ENCODE measurements at places on chromosomes 5 and 9.

DNA sequence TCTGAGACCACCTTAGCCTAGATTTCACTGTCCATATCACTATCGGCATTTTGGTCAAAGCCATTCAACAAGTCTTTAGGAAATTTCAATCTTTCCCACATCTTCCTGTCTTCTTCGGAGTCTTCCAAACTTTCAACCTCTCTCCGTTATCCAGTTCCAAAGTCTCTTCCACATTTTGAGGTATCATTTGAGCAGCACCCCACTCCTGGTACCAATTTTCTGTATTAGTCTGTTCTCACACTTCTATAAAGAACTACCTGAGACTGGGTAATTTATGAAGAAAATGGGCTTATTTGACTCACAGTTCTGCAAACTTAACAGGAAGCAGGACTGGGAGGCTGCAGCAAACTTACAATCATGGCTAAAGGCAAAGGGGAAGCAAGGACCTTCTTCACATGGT is 215.5 kb downstream of the CYLC2 start:
- no peak for DNase-seq

GRCh38 chr9:138112791-138113600 is 235.4 kb downstream of the CACNA1B start:
- no peak for DNase-seq

- DNase-seq, result no peak
These were observed 405.5 kb downstream of the ARHGEF28 start for GRCh38 chr5:74031536-74031935.

GRCh38 chr5:139167063-139167462 is 31.1 kb downstream of the SIL1 start:
- DNase-seq, result no peak

DNA sequence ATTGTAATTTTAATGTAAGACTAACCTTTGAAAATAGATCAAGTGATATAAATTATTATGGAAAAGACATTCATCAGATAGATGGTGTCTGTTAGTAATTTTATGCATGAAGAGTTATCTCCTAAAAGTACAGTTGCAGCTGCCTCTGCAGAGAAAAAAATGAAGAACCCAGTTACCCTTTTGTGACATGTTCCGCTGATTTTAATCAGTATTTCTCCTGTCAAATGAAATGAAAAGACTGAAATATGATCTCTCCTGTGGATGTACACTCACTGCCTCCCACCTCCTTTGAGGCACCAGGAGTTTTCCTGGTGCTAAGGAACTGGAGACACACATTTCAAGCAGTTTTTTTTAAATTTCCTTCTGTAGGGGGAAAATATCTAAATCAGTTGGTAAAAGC is 277.4 kb downstream of the KIF4B start:
- DNase-seq, result no peak

GRCh38 chr5:133287500-133287899 is 235.7 kb downstream of the HSPA4 start:
- DNase-seq, result no peak

DNA sequence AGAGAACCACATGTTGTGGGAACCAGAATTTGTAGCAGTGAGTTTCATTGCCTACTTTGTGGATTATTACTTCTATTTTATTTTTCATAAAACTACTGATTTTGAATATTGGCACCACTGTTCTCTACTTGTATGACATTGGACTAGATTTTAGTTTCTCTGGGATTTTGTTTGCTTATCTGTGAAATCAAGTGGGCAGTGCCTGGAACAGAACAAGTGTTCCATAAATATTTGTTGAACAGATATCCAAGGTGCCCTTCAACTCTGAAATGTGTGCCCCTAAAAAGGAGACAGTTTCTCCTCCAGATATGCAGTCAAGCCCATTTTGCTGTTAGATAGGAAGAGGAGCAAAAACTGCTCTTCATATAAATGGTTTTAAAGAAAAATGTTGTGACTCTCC is 42.6 kb downstream of the ADAMTSL1 start:
- no peak for DNase-seq

GRCh38 chr5:38556088-38556598 is 303 bp downstream of the LIFR start:
- DNase-seq, result no peak

DNA sequence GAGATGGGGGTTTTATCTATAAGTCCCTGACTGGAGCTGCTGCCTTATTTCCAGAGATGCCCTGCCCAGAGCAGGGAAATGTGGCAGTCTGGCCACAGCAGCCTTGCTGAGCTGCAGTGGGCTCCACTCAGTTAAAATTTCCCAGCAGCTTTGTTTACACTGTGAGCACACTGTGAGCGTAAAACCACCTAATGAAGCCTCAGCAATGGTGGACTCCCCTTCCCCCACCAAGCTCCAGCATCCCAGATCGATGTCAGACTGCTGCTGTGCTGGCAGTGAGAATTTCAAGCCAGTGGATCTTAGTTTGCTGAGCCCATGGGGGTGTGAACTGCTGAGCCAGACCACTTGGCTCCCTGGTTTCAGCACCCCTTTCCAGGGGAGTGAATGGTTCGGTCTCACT is 208.7 kb upstream of the RAI14 start:
- DNase-seq, result no peak

DNA sequence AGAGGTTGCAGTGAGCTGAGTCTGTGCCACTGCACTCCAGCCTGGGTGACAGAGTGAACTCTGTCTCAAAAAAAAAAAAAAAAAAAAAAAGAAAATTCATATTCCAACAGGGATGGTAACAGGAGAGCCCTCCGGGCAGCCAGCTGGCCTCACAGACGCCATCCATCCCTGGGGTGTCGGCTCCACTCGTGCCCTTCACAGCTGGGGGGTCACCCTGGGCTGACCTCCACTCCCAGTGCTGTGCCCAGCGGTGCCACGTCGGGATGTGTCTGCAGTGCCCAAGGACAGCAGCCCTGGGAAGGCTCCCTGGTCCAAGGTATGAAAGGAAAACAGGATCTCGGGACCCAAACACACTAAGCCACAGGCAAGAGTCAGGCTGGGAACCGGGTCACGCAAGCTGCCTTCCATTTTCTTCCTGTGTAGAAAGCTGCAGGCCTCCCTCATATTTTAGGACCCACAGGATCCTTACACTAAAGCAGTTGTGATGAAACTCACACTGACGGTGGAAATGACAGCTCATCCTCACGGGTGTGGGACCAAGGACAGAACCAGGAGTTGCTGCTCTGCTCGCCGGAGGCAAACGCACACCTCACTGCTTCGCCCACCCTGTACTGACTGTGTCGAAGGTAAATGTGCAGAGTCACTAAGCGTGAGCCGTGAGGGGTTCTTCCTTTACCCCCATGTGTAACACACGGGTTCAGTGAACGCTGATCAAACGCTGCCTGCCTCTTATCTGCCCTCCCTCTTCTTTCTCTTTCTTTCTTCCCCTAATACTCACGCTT is 5.3 kb downstream of the SLC12A7 start:
- no peak for DNase-seq

- no peak for DNase-seq
These were observed 19.8 kb downstream of the TNFSF15 start for GRCh38 chr9:114785866-114786650.

DNA sequence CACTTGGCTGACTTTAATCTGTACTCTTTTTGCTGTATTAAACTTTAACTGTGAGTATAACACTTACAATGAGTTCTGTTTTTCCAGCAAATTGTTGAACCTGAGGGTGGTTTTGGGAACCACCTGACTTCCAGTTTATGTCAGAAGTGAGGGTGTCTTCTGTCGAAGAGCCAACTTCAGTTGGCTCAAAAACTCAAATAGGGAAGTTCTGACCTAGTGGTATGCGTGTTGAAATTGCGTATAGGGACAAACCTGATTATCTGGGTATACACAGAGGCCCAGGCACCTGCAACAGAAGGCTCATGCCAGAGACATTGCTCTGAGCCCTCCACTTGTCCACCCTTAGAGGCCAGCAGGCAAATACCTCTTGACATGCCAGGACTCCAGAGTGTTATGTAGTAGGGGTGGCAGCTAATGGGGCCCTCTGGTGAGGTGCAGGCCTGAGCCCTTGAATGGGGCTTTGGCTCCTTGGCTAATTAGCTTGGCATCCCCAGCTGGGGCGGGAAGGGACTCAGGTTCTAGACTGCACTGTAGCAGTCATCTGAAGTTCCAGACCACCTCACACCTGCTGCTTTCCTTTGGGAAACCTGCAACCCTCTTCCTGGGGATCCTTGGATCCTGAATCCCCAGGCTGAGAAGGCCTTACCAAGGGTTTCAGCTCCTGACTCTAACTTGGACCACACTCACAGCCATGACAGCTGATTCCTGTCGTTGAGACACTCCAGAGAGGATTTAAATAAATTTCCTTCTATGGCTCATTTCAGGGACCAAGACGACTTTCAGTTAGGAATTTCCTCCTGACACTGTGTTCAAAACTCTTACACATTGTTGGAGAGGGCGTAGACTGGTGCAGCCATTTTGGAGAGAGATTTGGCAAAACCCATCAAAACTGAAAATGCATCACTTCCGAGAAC is 189.6 kb downstream of the HSPA4 start:
- DNase-seq, result no peak

DNA sequence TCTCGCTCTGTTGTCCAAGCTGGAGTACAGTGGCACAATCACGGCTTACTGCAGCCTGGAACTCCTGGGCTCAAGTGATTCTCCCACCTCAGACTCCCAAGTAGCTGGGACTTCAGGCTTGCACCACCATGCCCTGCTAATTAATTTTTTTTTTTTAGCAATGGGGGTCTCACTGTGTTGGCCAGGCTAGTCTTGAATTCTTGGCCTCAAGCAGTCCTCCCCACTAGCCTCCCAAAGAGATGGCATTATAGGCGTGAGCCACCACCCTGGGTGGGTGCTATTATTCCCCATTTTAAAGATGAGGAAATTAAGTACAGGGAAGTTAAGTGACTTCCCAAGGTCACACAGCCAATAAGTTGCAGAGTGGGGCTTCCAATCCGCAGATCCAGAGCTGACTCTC is 1.7 kb downstream of the NNT start:
- DNase-seq, result no peak

GRCh38 chr9:13805546-13805945 is 508.4 kb downstream of the NFIB start:
- DNase-seq, result no peak

DNA sequence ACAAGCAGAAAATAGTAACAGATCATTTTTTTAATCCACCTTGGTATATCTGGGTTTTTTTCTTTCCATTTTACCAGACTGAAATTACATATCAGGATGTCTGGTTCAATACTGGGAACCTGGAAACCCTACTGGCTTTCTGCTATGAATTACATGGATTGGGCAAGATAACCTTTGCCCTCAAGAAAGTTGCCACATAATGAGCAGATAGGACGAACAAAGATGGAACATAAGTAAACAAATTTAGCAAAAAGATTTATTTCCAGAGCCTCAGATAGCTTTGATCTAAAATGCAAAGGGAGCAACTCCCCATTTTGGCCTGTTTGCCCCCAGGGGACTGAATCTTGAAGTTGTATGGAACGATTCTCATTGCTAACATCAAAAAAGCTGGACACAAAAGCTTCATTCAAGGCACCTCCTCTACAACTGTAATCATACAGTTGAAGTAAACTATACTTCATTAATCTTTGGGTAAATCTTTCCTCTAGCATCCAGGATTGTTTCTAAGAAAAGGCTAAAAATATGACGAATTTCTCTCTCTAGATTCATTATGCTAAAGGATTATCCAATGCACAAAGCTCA is 131.6 kb upstream of the PTGER4 start:
- peak; percentile 79 for DNase-seq

- DNase-seq, result no peak
These were observed 25.2 kb downstream of the EMB start for GRCh38 chr5:50415912-50416311.

DNA sequence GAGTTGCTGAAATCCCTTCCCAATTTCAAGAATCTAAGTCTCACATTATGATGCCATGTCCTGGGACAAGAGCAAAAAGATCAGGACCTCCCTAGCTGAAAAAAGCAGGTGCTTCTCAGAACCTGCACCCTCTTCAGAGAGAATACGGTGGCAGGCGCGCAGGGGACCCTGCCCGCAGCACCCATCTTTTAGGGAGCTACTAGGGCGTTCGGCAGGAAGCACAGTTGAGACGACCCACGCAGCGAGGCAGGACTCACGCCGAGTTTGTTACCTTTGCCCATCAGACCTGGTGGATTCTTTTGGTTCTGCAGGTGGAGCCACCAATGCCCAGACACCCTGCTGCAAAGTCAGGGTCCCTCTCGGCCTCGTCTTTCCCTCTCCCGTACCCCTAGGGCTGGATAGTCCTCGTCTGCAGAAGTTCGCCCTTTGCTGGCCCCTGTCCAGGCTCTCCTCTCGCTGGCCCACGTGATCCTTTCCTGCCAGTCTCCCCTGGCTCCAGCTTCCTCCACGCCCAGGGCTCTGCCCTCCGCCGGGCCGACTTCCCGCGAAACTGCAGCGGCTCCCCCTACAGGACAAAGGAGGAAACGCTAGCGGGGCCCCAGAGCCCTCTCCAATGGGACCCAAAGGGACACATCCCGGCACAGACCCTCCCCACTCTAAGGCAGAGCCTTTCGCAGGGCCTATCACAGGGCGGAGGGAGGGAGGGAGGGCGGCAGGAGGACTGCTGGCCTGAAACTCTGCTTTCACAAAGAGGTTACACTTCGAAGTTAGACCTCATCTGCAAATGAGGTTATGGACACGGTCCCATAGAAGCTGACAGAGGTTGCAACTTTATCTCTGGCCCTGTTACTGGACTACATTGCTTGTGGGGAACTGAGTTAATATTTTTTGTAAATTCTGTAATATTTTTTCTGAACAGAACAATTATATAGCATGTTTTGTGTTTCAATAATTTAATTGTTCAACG is 28.8 kb downstream of the TMEM174 start:
- DNase-seq, result peak; percentile 73

DNA sequence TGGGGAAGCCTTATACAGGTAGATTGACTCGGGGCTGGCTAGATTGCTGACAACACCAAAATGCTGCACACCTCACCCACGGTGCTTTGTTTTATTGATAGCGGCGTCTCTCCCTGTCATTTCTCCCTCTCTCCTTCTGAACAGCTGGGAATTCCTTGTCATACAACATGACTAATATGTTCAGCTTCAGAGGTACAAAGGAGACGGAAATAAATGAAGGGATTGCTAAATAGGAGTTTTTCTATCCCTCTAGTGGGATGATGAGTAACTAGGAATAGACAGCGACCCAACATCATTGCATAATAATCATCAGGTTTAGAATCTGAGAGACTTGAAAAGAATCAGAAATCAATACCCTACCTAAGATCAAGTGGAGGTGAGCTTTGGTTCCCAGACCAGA is 337.7 kb upstream of the PANK3 start:
- no peak for DNase-seq

DNA sequence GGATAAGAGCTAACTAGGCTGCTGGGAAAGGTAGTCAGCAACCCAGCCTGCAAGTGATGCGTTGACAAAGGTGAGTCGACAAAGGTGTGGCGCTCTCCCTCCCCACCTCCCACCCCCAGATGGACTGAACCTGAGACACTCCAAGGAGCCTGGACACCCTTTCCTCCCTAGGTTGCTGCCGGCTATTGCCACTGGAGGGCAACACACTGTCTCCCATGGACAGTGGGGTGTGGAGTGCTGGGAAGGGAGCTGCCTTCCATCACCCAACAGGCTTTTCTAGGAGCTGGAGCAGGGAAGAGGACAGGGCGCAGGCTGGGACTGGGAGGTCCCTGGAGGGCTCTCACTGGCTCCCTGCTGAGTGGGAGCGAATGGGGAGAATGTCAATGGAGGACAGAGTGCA is 75.4 kb upstream of the ARAP3 start:
- peak; percentile 30 for DNase-seq

GRCh38 chr5:68010740-68011139 is 204.8 kb upstream of the PIK3R1 start:
- DNase-seq, result no peak

GRCh38 chr5:94812232-94812631 is 193.8 kb downstream of the SLF1 start:
- DNase-seq, result no peak
